ENCODE measurements at places on chromosomes 6 and 20. TPM values are rescaled to one million over a fixed set of nuclear protein-coding genes. Genes with fewer than 3 reads are reported as not detected.

The SLC26A8 gene
- not detected for total RNA-seq

The RNF182 gene
- not detected for total RNA-seq

The PRDM1 gene
- total RNA-seq, result 14.7 TPM

DNA sequence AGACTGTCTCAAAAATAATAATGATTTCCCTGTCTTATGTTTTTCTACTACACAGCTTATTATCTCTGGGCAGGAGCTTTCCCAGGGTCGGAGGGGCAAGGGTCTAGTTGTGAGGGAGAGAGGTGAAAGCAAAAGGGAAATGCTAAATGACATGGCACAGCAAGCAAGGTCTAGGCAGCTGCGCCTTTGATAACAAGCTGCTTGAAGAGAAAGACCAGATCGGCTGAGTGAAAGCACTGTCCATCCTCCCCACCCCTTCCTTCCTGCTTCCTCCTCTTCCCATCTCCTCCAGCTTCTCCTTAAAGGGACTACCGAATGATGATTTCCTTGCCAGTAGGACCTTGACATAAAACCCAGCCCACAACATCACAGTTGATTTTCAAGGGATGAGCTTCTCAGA is 158.1 kb upstream of the AKAP12 start:
- no peak overlapping the region for H3K27ac ChIP-seq
- no peaks in the 10 kb centered on the region for H3K4me1 ChIP-seq
- H3K27me3 ChIP-seq, result no peaks in the 10 kb centered on the region
- peaks cover 16% of the 10 kb centered on the region for H3K36me3 ChIP-seq
- H3K4me3 ChIP-seq, result no peak overlapping the region
- no peak for DNase-seq

DNA sequence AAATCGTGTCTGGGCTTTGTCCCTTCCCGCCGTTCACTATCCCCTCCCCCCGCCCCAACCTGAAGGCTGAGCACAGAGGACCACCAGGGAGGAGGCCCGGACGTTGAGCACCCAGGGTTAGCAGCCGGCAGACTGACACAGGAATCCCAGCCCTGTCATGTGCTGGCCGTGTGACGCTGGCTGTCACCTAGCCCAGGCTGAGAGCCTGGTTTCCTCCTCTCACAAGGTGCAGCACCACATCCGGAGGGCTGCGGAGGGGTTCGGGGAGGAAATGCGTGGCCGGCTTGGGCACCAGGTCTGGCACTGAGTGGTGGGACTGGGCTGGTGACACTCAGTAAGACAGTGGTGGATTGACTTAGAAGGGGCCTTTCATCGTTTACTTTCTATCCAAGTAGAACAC is 4.6 kb upstream of the LSM14B start:
- H3K27me3 ChIP-seq, result no peaks in the 10 kb centered on the region
- DNase-seq, result peak; percentile 90
- H3K4me3 ChIP-seq, result peak overlapping the region; percentile 40
- H3K36me3 ChIP-seq, result peaks cover 5% of the 10 kb centered on the region
- peak overlapping the region; percentile 85 for H3K27ac ChIP-seq
- peaks cover 35% of the 10 kb centered on the region for H3K4me1 ChIP-seq

- no peaks in the 10 kb centered on the region for H3K4me1 ChIP-seq
- H3K36me3 ChIP-seq, result no peaks in the 10 kb centered on the region
- no peak overlapping the region for H3K27ac ChIP-seq
Observed at GRCh38 chr6:114162691-114163347, 180.0 kb downstream of the HS3ST5 start.

DNA sequence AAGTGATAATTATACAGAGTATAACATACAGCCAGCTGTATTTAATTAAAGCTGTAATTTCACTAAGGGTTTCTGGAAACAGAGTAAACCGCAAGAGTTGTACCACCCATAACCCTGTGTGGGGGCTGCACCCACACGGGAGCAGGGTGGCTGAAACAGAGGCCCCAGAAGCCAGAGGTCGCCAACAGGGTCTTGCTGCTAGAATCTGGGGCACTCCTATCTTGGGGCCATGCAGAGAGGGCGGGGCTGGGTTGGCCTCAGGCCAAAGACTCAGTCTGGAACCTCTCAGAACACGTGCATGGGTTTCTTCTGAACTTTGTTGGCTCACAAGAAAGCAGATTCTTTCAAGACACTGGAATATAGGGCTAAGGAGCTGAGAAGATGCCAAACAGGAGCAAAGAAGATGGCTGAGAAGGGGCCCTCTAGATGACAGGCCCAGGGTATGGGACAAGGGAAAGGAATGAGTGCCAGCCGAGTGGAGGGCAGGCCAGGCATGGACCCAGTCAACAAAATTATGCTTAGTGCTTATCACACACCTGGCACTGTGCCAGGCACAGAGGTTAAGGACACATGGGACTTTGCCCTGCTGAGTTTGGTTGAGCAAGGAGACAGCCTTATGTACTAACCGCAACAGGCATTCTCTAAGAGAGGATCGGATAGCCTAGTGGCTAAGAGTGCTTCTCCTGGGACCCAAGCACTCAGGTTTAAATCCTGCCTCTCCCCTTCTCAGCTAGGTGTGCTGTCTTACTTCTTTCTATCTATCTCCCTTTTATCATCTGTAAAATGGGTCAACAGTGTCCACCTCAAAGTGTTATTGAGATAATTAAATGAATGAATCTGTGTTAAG is 96.6 kb upstream of the FOXP4 start:
- no peak overlapping the region for H3K27ac ChIP-seq
- peaks cover 32% of the 10 kb centered on the region for H3K27me3 ChIP-seq
- H3K4me1 ChIP-seq, result no peaks in the 10 kb centered on the region
- no peaks in the 10 kb centered on the region for H3K36me3 ChIP-seq

DNA sequence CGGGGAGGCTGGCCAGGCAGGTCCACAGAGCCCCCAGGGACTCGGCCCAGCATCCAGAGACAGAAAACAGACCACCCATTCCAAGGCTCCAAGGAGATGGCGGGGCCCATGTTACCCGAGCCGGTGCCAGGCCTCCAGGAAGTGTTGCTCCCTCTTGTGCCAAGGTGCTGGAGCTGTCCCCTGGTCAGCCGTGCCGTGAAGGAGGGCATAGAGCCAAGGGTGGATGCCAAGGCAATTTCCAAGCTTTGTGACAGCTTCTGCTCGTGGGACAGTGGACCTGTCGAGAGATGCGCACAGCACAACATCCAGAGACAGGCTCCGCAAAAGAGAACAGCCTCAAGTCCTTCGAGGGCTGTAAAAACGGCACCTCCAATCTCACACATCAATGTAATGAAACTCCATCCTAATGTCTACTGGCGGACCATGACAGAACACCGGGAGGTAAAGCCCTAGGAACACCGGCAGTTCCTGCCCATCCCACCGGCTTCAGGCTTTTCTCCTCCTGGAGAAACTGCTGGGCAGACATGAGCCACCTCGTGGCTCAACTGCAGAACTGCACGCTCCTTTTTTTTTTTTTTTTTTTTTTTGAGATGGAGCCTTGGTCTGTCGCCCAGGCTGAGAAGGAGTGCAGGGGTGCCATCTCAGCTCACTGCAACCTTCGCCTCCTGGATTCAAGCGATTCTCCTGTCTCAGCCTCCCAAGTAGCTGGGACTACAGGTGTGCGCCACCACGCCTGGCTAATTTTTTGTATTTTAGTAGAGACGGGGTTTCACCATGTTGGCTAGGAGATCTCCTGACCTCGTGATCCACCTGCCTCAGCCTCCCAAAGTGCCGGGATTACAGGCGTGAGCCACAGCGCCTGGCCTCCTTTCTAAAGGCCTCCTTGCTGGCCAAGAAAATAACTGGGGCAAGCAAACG is 30.9 kb upstream of the AVP start:
- DNase-seq, result peak; percentile 27
- H3K27ac ChIP-seq, result no peak overlapping the region
- H3K4me1 ChIP-seq, result peaks cover 3% of the 10 kb centered on the region
- no peak overlapping the region for H3K4me3 ChIP-seq

DNA sequence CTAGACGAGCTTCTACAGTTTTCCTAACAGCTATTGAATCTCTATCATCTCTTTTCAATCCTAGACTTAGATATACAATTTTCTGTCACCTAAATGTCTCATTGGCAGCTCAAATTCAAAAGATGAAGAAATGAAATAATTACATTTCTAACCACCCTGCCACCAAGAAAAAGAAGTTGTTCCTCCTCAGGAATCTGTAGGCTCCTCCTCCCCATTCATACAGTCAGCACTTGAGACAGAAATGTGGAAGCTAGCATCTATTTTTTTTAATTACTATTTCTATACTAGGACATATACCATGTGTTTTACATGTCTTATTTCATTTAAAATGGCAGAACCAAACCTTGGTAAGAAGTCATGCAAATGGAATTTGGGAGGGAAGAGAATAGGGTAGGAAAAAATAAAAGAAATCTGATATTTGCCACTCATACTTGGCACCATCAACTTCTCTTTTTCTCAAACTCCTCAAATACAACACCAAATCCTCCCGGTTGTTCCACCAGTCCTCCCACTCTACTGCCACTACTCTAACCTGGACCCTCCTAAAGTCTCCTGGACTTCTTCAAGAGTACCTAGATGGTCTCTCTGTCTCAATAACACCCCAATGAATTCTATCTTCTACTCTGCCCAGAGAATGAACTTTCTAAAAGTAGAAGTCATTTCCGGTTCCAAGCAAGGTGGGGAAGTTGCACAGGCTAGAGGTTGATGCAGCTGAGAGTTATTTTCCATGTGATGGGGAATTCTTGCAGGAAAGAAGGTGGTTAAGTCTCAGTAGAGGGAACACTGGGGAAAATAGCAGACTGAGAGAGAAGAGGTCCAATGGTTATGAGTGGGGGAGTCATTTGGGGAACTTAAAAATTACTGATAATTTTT is 54.1 kb downstream of the ATXN1 start:
- peaks cover 7% of the 10 kb centered on the region for H3K36me3 ChIP-seq
- H3K27ac ChIP-seq, result no peak overlapping the region
- DNase-seq, result no peak
- no peak overlapping the region for H3K4me3 ChIP-seq
- no peaks in the 10 kb centered on the region for H3K27me3 ChIP-seq

GRCh38 chr20:24160563-24161281 is 172.1 kb upstream of the GGTLC1 start:
- H3K36me3 ChIP-seq, result no peaks in the 10 kb centered on the region
- H3K4me1 ChIP-seq, result peaks cover 14% of the 10 kb centered on the region
- H3K4me3 ChIP-seq, result no peak overlapping the region
- no peak overlapping the region for H3K27ac ChIP-seq

DNA sequence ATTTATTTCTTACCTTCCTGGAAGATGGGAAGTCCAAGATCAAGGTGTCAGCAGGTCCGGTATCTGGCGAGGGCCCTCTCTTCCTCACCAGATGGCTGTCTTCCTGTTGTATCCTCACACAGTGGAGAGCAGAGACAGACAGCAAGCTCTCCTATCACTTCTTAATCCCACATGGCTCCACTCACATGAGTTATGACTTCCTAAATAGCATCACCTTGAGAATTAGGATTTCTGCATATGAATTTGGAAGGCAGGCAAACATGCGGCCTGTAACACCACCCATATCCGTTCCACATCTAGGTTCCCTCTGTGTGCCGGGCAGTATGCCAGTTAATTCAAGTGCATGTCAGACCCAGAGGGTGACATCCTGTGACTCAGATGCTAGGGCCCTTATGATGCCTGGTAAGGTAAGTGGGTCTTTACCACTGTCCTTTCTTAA is 2.1 kb downstream of the RAET1E start:
- peaks cover 26% of the 10 kb centered on the region for H3K27me3 ChIP-seq
- DNase-seq, result peak; percentile 35
- H3K27ac ChIP-seq, result no peak overlapping the region
- H3K4me3 ChIP-seq, result no peak overlapping the region

GRCh38 chr6:157881342-157881741 is 58.3 kb downstream of the SNX9 start:
- no peak overlapping the region for H3K4me3 ChIP-seq
- peaks cover 57% of the 10 kb centered on the region for H3K4me1 ChIP-seq
- no peak for DNase-seq

DNA sequence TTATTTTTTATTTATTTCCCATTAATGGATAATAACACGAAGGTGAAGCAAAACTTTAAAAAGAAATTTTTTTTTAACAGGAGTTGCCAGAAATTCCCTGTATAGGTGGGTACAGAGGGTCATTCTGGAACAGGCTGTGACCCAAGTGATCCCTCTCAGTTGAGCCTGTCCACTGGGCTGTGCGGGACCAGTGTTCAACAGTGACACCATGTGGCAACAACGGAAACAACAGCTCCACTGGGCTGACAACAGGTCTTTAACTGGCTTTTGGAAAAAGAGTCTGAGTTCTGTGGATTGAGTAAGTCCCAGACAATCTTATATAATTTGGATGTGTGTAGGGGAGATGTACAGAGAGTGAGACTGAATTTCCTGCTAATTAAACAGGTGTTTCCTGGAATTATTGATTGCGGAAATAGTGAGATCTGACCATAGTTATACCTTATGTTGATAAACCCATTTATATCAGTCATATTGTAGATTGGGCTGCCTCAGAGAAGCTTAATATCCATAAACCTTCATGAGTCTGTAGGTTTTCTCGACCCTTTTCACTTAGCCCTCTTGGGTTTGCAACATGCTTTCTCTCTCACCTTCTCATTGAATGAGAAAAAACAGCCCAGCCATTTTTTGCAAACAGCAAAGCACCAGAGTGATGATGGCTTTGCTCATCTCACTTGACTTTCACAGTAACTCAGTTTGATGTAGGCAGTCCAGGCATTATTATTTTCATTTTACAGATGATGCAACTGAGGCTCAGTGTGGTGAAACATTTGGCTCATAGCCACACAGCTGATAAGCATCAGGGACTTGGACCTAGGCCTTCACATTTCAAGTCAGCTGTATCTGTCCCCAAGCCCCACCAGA is 17.5 kb downstream of the KIAA1755 start:
- peaks cover 3% of the 10 kb centered on the region for H3K36me3 ChIP-seq
- H3K27ac ChIP-seq, result no peak overlapping the region
- H3K27me3 ChIP-seq, result no peaks in the 10 kb centered on the region
- DNase-seq, result peak; percentile 30

DNA sequence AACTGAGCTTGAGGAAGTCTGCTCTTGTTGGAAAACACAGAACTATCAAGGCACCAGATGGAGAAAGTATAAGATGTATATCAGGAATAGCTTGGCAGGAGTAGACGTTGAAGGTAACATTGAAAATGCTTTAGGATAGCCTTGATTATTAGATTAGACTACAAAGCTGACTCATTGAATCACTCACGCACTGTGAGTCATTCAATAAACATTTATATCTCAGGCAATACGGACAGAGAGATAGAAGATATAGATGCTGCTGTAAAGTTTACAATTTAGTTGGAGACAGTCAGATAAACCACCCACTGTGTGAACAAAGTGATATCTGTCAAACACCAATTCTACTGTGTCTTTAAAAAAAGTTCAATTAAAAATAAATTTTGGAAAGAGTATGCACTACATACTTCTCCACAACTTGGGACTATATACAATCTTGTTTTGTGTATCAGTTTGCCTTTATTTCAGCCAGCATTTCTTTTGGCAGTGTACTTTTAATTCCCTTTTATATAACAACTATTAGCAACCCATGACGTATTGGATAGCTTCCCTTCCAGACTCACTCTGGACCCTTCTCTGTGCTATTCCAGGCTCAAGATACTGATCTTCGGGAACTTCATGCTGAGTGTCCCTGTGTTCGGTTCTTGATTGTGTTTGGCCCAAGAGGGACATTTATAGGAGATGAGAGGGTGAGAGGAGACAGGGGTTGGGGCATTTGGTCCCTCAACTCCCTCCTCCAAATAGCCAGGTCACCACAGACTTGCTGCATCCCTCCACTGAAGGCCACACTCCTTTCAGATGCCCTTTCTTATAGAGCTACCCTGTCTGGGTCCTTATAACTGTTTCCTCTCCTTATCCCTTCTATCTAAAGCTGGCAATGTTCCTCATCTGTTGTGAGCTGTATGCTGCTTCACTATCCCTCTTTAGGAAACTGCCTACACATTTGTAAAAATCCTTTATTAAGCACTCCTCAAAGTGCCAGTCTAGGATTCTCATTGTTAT is 176.6 kb upstream of the PTPRK start:
- no peak overlapping the region for H3K4me3 ChIP-seq
- H3K27me3 ChIP-seq, result peaks cover 4% of the 10 kb centered on the region
- H3K27ac ChIP-seq, result no peak overlapping the region
- H3K36me3 ChIP-seq, result no peaks in the 10 kb centered on the region

Measured in activated CD8-positive, alpha-beta T cell treated with anti-CD3 and anti-CD28 coated beads, Interleukin-2, amount 10 ng/mL, durations not matched to agents 7 days and 5 days (primary cell).